ENCODE measurements at places on chromosomes 7 and 10.

- DNase-seq, result no peak
These were observed 620.6 kb upstream of the ANKRD30A start for GRCh38 chr10:36504758-36505157.

GRCh38 chr10:112807013-112807412 is 143.0 kb upstream of the TCF7L2 start:
- DNase-seq, result no peak

DNA sequence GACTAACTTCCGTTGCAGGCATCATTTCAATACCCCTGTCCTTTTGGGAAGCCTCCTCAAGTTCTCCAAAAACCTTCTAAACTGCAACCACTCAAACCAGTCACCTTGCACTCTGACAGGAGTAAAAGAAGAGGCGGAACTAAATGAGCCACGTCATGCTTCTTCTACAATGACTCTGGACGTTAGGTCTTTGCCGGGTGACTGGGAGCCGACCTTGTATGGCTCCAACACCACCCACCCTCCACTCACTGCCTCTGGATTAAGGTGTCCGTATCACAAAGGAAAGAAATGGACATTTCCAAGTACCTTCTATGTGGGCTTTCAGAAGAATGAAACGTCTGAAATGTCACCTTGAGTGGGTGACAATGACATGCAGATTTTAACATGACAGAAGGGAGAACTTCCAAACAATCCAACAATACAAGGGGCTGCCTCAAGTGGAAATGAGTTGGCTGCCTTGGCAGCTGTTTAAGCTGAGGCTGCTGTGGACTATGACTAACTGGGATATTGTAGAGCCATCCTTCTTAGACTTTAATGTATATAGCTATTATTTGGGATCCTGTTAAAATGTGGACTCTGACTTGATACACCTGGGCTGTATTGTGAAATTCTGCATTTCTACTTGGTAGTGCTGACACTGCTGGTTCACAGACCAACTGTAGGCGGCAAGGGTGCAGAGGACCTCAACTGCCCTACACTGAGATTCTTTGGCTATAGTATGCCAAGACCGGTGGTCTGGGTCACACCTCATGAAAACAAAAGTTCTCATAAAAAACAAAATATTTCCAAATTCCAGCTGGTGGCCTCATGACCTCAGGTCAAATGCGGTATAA is 33.8 kb upstream of the PDLIM1 start:
- no peak for DNase-seq

DNA sequence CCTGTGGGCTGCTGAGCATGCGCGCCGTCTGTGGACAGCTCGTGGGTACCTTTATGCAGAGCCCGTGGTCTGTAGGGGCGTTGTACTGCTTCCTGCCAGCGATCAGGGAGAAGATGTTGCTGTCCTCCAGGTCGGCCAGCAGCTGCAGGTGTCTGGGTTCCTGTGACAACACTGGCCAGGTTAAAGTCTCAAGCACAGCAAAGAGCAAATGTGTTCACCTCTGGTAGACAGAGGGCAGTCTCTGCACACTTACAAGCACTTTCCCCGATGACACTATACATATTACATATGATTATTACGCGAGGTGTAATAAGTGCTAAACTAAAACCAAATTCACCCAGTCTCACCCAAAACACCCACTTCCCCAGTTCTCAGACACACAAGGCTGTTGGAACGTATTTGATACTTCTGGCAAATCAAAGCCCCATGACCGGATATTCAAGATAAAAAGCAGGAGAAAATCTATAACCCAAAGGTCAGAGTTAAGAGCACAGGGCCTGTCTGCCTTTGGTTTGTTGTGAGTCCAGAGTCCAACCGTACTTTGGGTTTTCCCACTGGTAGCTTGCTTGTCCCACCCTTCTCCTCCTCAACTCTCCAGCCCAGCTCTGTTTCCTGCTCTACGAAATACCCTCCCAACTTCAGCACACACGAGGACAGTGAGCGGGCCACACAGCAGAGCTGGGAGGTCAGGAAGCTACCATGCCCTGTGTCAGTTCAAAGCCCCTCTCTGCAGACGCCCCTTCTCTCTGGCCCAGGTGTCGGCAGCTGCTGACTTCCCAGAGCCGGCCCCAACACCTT is 49.7 kb upstream of the DDC start:
- no peak for DNase-seq

DNA sequence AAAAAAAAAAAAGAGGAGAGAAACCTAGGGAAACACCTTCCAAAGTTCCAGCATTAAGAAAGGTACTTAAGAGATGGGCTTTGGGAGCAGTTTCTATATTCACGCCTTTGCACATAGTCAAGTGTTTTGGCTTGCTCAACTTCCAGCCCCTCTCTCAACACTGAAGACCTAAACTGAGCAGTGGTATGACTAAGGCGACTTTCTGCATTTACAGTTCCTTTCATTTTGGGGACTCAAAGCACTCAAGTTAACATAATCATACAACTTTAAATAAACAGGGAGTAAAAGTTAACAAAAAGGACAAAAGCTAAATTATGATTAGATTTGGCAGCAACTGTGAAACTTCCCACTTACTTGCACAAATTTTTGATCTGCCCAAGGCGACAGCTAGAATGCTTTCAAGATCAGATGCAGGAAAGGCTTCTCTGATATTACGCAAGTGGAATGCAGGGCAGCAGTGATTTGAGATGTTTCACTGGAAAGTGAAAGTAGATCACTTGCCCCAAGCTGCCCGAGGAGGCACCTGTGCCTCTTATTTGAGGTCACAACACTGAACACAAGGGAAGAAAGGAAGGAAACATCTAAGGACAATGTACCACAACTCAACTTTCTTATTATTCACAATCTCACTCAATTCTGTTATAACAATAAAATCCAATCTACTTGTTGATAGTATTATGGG is 199.5 kb downstream of the SKAP2 start:
- DNase-seq, result no peak

- no peak for DNase-seq
These were observed 136.8 kb downstream of the C10orf105 start for GRCh38 chr10:71582506-71583475.

DNA sequence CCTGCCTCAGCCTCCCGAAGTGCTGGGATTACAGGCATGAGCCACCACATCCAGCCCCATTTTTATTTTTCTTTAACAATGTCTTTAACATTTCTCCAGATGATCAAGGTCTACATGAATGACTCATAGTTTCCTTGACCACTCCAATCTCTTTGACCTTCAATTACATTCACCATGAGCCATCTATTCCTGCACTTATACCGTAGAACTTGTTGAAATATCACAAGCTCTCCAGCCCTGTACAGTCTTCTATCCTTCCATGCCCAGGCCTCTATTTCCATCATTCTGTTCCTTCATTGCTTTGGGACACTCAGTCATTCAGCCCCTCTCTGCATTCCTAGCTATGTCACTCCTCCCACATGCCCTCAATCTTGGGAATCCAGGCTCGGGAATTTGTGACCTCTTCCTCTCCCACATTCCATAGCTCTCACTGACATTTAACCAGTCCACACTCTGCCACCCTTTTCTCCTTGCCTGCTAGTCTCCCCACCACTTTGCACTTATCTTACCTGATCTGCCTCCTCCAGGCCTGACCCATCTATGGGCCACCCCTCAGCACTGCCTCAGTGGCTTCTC is 151.8 kb upstream of the STK17A start:
- no peak for DNase-seq

DNA sequence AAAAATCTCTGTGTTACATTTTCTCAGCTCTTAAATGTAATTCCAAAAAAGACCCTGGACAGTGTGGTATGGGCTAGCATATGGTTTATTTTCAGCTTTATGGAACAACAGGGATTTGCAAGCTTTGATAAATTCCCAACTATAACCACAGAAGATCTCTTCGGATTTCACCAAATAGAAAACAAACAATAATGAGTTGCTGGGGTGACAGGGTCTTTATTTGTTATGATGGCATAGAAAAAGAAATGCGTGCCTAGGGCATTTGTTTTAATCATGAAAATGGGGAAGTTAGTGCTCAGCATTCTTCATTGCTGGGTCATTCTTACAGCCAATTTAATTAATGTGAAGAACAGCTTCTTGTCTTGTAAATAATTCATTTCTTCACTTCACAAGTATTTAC is 139.0 kb downstream of the LRRN3 start:
- no peak for DNase-seq

DNA sequence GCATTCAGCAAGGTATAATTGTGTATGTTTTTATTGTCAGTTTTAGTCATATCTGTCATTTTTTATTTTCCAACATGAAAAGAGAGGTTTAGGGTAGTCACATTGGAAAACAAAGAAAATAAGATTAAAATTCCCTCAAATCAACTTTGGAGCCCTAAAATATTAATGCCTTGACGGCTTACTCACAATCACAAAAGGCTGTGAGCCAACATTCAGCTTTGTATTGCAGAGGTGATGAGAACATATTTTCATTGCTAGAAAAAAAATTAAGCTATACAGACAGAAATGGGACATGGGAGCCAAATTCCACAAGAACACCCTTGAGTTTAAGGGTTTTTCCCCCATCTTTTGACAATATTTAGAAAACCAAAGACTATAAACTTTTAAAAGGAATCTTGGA is 30.2 kb downstream of the CALD1 start:
- DNase-seq, result no peak

DNA sequence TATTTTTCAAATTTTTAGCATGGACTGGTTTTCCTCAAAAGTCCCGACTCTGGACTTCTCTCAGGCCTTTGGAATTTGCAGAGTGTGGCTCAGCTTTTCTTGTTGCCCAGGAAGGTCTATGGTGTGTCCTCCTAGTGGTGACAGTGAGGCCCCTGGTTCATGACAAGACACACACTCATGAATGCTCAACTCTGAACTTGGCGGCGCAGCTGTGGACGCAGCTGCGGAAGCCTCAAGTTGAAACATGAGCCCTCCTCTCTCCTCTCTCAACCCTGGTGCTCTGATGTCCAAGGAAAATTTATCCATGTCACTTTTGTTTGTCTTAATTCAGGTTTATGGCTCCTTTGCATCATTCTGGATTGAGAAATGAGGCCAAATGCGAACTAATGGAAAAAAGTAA is 183.9 kb downstream of the HECW1 start:
- DNase-seq, result no peak

DNA sequence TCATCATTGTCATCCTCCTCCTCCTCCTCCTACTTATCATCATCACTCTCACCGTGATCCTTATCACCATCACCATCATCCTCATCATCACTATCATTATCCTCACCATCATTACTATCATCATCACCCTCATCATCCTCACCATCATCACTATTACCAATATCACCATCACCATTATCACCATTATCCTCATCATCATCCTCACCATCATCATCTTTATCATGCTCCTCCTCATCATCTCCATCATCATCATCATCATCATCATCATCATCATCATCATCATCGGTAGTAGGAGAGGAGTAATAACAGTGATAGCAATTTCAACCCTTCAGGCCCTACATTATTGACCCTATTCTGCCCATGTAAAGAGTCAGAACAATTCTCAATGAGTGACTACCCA is 345.9 kb upstream of the ZNF32 start:
- DNase-seq, result no peak

GRCh38 chr7:109111086-109111485 is 541.4 kb downstream of the DNAJB9 start:
- no peak for DNase-seq

DNA sequence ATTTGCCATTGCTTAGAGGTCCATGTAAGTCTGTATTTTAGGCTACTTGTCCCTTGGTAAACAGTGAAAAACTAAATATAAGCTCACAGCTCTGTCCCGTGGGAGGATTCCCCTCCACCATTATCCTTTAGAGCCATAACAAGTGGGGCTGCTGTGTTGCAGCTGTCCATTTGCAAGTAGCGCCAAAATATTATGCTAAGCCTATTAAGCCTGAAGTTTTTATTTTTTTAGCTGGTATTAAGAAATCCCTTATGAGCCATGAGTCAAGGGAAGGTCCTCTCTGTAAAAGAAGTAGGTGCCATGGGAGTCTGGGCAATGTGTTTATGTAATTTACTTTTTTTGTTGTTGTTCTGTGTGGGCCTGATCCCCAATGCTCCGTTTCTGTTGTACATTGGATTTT is 183.9 kb downstream of the THSD7A start:
- no peak for DNase-seq

DNA sequence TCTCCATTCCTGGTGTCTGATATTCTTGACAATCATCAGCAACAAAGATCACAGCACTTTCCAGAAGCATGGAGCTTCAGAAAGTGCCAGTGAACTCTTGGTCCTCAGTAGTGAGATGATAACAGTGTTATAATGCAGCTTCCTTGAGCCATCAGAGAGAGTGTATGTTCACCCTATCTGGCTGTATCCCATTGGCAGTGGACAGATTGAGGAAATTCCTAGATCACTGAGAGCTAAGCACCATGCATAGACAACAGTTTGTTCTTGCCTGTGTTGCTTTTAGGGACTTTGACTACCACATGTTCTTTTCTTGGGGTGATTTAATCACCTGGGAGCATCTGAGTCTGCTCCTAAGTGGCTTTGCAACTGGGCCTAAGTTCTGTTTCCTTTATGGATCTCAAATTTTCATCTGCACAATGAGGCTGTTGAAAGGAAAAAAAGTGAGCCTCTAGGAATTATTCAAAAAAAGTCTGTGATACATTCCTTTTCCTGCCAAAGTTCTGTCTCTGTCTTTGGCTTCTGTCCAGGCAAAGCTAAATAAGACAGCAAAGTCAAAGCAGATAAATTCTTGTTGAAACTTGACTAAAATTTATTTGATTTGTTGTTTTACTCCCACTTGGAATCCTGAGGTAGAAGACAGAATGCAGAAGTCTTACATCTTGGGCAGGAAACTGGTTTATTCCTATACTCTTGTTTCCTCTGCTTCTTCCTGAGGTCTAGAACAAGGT is 14.5 kb upstream of the ZNF282 start:
- no peak for DNase-seq

GRCh38 chr10:14062528-14063260 is 268.0 kb downstream of the FRMD4A start:
- DNase-seq, result no peak

DNA sequence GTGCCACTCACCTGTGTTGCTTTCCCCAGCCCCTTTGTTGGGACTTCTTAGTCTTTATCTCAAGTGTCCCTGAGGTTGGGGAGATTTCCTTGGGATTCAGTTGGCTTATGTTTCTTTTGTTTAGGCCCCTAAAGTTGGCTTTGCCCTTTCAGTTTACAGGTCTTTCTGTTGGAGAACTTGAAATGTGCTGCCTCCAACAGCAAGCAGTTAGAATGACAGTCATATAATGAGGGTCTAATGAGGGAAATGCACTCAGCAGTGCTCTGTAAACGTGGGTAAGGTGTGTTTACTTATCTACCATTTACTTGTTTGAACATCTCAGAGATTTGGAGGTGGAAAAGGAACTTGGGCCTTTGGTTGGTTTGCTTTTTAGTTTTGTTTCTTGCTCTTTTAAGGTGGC is 191.4 kb upstream of the STK17A start:
- DNase-seq, result no peak

- DNase-seq, result no peak
These were observed 437.1 kb upstream of the NPVF start for GRCh38 chr7:25665374-25665773.

GRCh38 chr10:132592790-132593383 is 55.3 kb downstream of the INPP5A start:
- no peak for DNase-seq

Measured in activated T-helper 1 cell treated with anti-CD3 and anti-CD28 coated beads, Interleukin-2, amount 50 U/mL, for 16 hours (primary cell).